NCI-H510A treated with DMSO at 0.1 percent for 48 hours (cell line): ENCODE measurements at places on chromosomes 3 and 15.

DNA sequence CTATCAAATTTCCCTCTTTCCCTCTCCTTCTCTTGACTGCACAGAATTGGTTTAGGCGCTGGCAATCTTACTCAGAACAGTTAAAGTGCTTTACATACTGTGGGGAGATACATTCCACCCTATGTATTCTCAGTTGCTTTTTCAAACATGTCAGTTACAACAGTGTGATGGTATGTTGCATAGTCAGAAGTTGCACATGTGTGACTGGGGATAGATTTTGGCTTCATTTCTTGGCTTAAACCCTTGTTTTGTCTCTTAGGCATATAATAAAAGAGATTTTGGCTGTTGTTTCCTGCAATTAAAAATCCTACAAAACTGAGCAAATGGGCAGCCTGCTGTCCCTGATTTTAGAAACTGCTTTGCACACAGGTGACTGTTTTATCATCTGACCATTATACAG is 86.7 kb downstream of the PIK3R4 start:
- DNase-seq = no peak

- peak; percentile 48 for DNase-seq
Observed at GRCh38 chr15:88605189-88606069, 15.7 kb upstream of the AEN start.

GRCh38 chr3:194766845-194767244 is 81.2 kb downstream of the FAM43A start:
- no peak for DNase-seq

DNA sequence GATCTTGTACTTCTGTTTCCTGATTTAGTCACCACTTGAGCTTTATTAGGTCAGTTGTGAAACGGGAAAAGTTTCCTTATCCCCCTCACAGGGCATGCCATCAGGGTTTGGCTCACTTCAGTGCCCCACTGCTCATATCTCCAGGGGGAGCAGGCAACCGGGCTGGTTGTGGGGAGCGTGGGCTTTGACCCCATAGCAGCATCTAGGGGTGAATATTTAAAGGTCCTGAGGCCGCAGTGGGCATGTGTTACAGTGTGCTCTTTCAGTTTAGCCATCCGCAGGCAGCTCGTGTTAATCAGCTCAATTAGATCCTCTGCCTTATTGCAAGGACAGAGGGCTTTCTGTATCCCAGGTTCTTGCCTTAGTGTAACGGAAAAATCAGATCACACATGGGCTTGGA is 71.9 kb downstream of the MRPL46 start:
- no peak for DNase-seq

DNA sequence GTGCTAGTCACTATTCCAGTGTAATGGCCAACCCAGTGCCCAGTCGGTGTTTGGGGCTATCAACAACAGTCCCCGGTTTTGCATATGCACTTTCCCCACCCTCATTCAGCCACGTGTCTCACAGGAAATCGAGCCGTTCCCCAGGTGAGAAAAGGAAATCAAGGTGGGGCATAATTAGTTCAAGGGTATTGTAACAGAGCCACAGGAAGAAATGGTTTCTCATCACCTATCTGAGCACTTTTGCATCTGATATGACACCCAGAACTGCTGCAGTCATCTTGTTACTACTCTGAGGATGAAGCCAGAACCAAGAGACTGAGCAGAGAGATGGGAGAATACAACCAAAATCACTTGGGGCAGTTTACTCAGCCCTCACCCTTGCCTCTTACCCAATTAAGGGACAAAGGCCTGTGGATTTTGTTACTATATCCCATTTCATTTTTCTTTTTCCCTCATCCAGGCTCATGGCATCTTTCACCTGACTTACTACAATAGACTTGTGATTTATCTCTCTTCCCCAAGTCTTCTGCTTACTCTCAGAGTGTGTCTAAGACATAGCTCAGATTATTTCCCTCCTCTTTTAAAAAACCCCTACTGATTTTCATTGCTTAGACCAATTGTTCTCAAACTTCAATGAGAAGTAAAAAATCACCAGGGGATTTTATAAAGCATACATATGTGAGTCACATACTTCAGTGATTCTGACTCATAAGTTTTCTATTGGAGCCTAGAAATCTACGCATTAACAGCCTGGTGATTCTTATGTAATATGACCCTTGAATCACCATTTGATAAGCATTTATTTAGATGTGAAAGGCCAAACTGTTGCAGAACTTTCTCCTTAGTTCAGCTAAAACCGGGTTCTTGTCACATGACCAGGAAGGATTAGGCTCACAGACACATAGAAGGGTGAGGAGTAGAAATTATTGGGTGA is 40.5 kb downstream of the TRAT1 start:
- no peak for DNase-seq

- no peak for DNase-seq
Observed at GRCh38 chr15:77986891-77987764, 90.4 kb downstream of the TBC1D2B start.

DNA sequence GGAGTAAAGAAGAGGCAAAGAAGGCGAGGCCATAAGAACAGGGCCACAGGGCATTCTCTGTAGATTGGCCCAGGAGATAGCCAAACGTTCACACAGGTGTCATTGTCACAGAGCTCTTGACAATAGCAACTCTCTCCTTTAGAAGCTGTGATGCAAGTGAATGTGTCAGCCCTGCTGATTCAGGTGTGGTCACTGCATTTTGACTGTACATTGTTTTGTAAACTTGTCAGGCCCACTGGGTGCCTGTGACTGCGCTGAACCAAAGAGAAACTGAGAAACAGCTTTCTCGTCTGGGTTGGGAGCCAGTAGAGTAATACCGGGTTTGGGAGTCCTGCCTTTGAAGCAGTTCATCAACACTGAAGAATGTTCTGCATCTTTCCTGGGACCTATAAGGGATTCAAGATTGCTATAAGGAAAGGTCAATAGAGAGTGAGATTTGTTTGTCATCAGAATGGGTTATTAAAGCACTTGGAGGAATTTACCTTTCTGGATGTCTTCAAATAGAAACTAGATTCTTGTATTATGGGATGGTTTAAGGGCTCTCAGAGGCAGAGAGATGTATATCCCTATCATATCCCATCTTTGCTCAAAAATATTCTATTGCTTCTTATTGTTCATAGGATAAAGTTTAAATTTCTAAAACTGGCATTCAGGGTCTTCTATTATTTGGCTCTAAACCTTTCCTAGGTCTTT is 45.4 kb downstream of the TMEM45A start:
- no peak for DNase-seq

- DNase-seq = no peak
Observed at GRCh38 chr3:15656342-15656741, 54.8 kb downstream of the BTD start.

- no peak for DNase-seq
Observed at GRCh38 chr3:108500728-108501127, 9.7 kb downstream of the MYH15 start.

DNA sequence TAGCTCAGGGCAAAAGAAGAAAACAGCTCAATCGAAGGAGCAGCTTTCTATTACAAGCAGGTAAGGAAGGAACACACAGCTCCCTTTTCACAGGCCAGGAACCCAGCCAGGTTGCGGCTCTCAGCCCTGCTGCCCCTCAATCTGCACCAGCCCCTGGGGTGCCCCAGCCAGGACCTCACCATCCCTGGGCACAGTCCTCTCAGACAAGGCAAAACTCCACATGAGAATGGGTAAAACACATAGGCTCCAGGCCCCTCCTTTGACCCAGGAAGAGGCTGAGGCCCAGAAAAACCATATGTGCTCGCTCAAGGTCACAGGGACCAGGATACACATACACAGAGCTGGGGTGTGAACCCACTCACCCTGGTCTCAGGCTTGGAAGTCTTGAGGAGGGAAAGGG is 178.7 kb upstream of the TLE3 start:
- DNase-seq = no peak

- no peak for DNase-seq
Observed at GRCh38 chr3:156682501-156682900, 8.1 kb downstream of the TIPARP start.

DNA sequence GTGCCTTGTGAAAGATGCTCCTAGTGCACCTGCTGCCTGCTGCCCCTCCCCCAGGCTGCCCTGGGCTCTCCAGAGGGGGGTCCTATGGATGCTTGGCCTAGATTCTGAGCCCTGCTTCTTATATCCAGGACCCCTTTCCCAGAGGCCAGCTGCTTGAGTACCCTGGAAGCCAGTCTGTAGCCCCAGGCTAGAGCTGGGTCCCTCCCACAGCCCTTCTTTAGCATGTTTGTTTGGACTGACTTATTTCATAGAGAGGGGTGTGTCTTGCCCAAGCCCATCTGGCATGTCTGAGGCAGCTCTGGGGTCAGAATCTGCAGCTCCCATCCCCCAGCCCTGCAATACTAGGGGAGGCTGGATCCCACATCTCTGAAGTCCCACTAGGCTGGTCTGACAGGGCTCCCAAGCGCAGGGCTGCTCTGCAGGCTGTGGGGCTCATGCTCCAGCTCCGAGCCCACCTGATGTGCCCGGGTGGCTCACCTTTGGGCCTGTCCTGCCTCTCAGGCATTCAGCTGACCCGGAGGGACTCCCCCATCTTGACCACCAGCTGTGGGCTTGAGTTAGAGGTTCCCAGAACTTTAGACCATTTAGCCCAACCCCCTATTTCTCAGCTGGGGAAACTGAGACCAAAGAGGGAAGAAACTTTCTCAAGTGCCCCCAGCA is 3.1 kb downstream of the CHRNB4 start:
- no peak for DNase-seq

DNA sequence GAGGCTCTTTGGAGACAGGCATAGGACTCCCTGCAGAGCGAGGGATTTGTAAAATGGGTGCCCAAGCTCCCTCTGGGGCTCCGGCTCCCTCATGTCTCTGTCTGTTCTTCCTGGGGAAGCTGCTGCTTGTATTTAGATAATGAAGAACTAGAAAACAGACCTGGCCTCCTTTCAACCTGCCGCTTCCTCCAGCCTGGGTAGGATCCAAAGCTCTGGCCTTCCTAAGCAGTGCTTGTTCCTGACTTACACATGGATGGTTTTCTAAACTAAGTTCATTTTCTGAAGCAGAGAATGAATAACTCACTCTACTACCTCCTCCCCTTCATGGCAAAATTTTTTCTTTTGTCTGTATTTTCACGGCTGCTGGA is 36.9 kb upstream of the MYZAP start:
- peak; percentile 46 for DNase-seq

GRCh38 chr3:34065901-34066300 is 267.5 kb downstream of the PDCD6IP start:
- DNase-seq = no peak

DNA sequence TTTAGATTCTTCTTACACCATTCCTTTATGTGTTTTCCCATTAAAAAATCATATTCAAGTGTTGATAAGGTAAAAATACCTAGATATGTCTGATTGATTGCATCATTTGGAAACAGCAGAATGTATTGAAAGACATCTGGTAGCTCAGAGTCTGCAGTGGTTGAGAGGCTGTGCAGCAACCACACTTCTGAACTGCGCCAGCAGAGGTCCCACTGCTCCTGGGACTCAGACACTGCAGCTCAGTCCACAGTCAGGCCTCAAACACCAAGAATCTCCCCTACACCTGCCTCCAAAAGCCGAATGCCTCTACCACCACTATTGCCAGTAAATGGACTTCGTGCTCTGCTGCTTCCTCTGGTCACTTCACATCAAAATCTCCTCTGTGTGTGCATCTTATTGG is 176.9 kb upstream of the LMCD1 start:
- no peak for DNase-seq

- no peak for DNase-seq
Observed at GRCh38 chr3:143928541-143929255, 42.9 kb upstream of the DIPK2A start.

GRCh38 chr3:117266806-117267205 is 557.2 kb downstream of the TUSC7 start:
- DNase-seq = no peak

DNA sequence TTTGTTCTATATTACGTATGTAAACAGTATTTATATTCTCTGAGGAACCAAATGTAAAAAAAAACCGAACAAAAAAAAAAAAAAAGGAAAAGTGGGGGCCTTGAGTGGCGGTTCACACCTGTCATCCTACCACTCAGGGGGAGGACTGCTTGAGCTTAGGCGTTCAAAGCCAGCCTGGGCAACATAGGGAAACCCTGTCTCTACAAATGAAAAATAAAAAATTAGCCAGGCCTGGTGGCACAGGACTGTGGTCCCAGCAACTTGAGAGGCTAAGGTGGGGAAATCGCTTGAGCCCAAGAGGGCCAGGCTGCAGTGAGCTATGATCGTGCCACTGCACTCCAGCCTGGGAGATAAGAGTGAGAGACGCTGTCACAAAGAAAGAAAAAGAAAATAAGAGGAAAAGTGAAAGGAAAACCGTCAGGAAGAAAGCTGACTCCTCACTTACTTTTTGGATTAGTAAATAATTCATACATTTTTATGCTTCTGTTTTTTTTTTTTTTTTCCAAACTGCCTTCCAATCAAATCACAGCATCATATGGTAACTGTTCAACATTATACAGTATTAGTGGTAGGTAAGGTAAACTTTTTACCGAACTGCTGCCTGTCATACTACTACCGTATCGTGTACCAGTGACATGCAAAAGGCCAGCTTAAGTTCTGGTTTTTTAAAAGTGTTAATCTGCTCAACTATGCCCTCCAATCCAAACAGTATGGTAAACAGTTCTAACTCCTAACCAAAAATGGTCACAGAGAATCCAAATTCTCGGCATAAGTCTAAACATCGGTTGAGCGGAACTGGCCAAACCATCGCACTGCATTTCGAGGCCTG is 1.2 kb downstream of the PHC3 start:
- no peak for DNase-seq

DNA sequence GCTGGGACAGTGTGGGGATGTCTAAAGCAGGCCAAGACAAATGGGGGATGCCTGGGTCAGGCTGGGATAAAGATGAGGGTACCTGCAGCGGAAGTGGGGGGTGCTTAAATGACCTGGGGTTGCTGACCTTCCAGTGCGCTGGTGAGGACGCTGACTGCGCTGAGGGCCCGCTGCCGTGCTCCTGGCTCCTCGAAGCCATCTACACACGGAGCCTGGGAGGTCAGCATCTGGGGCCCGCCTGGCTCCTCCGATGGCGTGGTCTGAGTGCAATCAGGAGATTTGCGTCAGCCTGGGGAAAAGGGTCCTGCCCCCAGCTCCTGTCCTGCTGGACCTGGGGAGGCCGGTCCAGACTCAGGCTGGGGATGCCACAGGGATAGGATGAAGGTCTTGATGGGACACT is 50.7 kb downstream of the SCN5A start:
- no peak for DNase-seq

DNA sequence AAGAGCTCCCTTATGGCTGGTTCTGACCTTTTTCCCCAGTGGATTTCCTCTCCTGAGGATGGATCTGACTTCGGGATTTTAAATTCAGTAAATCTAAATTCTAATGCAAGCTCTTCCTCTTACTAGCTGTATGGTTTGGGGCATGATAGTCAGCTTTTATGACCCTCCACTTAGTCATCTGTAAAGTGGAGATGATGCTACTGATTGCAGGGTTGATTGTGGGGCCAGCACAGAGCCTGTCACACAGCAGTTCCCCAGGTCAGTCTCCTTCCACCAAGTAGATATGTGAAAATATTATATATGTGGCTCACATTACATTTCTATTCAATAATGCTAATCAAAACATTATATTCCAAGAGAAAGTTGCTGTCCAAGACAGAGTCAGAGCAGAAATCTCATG is 141.3 kb upstream of the UBE2E1 start:
- no peak for DNase-seq

GRCh38 chr3:173849489-173849888 is 451.9 kb downstream of the NLGN1 start:
- DNase-seq = no peak

GRCh38 chr3:51678641-51679040 is 7.6 kb downstream of the TEX264 start:
- DNase-seq = no peak
